ENCODE measurements at places on chromosomes 3 and 15. TPM values are rescaled to one million over a fixed set of nuclear protein-coding genes. Genes with fewer than 3 reads are reported as not detected.
A peak's percentile ranks its signal among the peaks of the same experiment; 100 is the strongest.

- DNase-seq: no peak
These were observed 173.1 kb downstream of the IL5RA start for GRCh38 chr3:2937055-2937454.

DNA sequence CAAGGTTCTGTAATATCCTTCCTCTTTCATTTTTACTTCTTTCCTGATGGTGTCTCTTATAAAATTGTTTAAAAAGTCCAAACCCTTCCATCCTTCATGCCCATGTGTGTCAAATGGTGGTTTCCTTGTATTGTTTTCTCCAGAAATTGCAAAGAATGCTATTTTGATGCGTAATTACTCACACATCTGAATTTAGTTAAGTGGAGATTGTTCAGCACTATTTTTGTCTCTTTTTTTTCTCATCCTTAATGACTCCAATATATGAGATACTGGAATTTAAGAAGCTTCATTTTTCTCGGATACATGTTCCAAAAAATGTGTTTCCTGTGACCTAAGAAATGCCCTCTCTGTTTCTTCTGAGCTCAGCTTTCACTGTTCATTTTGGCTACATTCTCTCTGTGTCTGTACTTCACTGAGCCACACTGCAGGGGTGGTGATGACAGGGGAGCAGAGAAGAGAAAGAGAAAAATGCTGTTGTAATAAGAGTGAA, 799.8 kb downstream of the DIPK2A start:
- peak; percentile 67 for DNase-seq

Gene LRRC3B
- total RNA-seq: not detected

Gene PLIN1
- under 0.01 TPM for total RNA-seq

Gene SERINC4
- not detected for total RNA-seq

Gene MESP1
- total RNA-seq: 0.14 TPM

Gene ILDR1
- total RNA-seq: not detected
